ENCODE measurements at places on chromosomes 12 and 14. TPM values are rescaled to one million over a fixed set of nuclear protein-coding genes. Genes with fewer than 3 reads are reported as not detected.

- DNase-seq: no peak
- no peaks in the 10 kb centered on the region for H3K4me1 ChIP-seq
- no peak overlapping the region for H3K27ac ChIP-seq
- H3K27me3 ChIP-seq: no peaks in the 10 kb centered on the region
Observed at GRCh38 chr14:54686871-54687749, 120.2 kb downstream of the SAMD4A start.

DNA sequence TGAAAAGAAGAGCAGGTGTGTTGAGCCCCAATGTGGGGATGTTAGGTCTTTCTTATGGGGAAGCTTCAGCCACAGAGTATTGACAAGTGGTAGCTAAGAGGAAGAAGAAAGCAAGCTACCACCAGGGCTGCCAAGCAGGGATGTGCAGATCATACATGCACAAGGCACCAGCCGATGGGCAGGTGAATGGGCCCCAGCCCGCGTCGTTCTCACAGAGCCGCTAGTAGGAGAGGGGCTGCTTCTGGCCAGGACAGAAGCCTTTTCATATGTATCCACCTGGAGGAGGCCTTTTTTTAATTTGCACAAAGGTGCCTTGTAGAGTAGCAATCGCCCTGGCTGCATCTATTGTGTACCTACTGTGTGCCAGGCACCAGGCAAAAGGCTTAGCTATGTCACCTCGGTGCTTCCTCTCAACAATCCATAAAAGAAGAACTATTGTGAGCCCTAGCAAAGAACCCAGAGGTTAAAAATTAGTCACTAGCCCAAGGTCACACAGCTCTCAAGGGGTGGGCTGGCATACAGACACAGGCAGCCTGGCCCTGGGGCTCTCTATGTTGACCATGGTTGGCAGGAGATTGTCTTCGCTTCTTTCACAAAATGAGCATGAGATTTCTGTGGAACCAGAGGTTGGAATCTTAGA lies 8.2 kb downstream of the NUAK1 start:
- DNase-seq: no peak
- no peaks in the 10 kb centered on the region for H3K36me3 ChIP-seq
- peaks cover 86% of the 10 kb centered on the region for H3K4me1 ChIP-seq
- H3K27ac ChIP-seq: no peak overlapping the region
- H3K4me3 ChIP-seq: peak overlapping the region; percentile 38

DNA sequence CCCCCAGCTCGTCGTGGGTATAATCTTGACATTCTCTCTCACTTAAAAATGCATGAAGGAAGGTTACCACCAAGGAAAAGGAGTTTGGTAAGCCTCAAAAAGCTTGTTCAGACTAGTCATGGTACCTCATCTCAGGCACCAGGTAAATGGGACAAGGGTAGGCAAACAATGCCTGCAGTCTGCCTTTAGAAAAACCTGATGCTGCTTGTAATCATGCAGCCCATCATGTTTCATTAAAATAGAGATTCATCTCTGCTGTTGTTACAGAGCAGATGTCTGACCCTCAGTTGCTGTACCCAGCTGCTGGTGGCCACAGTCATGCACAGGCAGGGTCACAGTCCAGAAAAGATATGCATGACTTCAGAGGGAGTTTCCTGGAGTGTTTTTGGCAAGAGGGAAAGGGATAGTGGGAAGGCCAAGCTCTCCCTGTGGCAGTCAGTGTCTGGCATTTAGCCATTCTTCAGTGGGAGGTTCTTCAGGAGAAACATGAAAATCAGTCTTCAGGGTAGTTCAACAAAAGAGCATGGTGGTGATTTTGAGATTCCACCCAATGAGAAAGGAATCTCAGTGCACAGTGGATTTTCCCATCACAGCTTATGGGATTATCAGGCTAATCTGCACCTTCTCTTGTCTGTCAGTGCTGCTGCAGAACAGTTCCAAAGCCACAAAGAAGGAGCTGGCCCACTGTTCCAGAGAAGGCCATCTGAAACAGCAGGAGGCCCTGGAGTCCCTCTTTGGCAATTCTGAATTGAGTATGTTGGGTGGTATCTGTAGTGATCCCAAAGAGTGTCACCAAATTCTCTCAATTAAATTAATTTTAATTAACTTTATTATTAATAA lies 202.7 kb upstream of the FRMD6 start:
- peak overlapping the region; percentile 89 for H3K27ac ChIP-seq
- H3K36me3 ChIP-seq: no peaks in the 10 kb centered on the region
- DNase-seq: no peak
- H3K4me1 ChIP-seq: peaks cover 18% of the 10 kb centered on the region
- H3K4me3 ChIP-seq: no peak overlapping the region

DNA sequence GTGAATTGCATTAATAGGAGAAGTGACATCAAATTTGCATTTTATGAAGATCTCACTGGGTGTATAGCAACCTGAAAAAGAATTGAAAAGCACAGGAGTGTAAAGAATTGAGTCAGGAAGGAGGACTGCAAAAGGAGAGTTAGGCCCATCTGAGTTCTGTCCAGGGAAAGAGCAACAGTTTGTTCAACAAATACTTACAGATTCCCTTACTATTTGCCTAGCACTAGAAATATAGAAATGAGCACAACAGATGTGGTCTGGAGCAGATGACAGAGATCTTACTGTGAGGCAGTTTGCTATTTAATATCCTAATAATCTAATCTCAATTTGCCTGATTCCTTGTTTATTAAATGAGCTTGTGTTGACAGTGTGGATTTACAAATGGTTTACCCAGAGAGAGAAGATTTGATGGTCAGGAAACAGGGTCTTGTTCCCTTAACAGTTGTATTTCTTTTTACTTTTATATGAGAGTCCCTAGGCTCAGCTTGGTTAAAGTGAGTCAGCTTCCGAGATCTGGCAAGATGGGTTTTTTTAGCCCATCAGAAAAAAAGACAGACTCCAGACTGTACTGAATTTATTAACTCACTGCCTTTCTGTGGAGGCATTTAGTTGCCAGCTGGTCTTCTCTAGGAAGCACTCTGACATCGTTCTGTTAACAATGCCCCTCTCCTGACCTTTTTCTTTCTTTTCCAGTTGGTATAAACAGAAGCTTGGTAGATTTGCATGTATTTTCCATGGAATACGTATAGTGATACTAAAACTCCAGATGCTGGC lies 229.7 kb downstream of the TTC6 start:
- H3K36me3 ChIP-seq: no peaks in the 10 kb centered on the region
- peak overlapping the region; percentile 27 for H3K27ac ChIP-seq
- no peak overlapping the region for H3K4me3 ChIP-seq
- peaks cover 20% of the 10 kb centered on the region for H3K4me1 ChIP-seq

- no peaks in the 10 kb centered on the region for H3K27me3 ChIP-seq
- DNase-seq: no peak
- H3K27ac ChIP-seq: no peak overlapping the region
- no peaks in the 10 kb centered on the region for H3K36me3 ChIP-seq
- no peak overlapping the region for H3K4me3 ChIP-seq
Observed at GRCh38 chr12:73057428-73057827, 785.3 kb downstream of the TRHDE start.

Gene TMEM179
- 19.4 TPM for total RNA-seq

DNA sequence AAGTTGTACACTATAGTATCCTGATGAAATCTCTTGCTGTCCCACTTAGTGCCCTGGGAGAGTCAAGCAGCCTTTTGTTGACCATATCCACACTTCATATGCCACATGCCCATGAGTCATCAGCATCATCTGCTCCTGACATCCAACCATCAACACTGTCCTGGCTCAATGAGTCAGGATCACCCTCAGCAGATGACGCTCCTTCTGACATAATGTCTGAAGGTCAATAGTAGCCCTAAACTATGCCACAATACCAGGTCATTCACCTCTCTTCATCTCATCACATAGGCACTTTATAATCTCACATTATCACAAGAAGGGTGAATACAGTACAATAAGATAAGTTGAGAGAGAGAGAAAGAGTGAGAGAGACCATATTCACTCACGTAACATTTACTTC lies 369.0 kb upstream of the FAR2 start:
- no peaks in the 10 kb centered on the region for H3K36me3 ChIP-seq
- H3K27me3 ChIP-seq: no peaks in the 10 kb centered on the region
- DNase-seq: no peak
- H3K27ac ChIP-seq: no peak overlapping the region
- no peak overlapping the region for H3K4me3 ChIP-seq
- H3K4me1 ChIP-seq: peaks cover 35% of the 10 kb centered on the region

DNA sequence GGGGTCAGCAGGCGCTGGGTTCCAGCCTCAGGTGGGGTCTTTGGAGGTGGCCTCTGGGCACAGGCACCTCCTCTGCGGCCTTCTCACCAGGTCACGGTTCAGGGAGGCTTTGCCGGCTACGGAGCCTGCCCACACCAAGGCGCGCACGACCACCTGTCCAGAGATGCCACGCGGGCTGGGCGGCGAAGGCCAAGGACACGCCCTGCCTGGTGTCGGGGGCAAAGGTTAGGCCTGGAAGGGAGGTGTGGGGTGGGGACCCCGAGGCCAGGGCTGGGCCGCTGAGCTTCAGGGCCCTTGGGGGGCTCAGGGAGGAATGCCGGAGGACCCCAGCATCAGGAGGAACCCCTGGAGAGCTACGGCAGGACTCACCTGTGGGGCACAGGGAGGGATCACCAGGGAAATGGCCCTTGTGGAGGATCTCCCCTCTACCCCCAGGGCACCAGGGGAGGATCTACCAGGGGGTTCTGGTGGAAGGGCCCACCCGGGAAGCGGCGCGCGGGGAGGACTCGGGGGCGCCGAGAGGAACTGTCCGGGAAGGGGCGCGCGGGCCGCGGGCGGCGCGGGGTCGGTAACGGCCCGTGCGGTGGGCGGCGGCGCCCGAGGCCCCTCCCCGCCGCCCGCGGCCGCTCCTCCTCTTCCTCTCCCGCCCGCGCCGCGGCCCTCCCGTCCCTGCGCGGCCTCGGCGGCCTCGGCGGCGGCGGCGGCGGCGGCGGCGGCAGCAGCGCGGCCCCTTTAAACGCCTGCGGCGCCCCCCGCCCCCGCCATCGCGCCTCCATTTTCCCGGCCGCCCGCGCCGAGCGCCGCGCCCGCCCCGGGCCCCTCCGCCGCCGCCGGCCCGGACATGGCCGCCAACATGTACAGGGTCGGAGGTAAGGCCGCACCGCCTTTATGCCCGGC lies at the start of gene MTA1:
TSS of gene MTA1 (plus strand) at position 633 of the 897 bp plus-strand sequence. CDS start at position 842, 209 bp downstream.
- H3K27me3 ChIP-seq: no peaks in the 10 kb centered on the region
- H3K4me1 ChIP-seq: peaks cover 32% of the 10 kb centered on the region

GRCh38 chr14:62429683-62430082 lies 615.6 kb downstream of the KCNH5 start:
- H3K27me3 ChIP-seq: no peaks in the 10 kb centered on the region
- H3K27ac ChIP-seq: no peak overlapping the region
- H3K4me1 ChIP-seq: no peaks in the 10 kb centered on the region

- no peak overlapping the region for H3K27ac ChIP-seq
- peaks cover 7% of the 10 kb centered on the region for H3K36me3 ChIP-seq
- peaks cover 16% of the 10 kb centered on the region for H3K4me1 ChIP-seq
- no peaks in the 10 kb centered on the region for H3K27me3 ChIP-seq
- no peak for DNase-seq
- H3K4me3 ChIP-seq: no peak overlapping the region
Observed at GRCh38 chr12:26740991-26741390, 92.0 kb downstream of the ITPR2 start.

GRCh38 chr12:45660330-45660729 lies 69.2 kb upstream of the ARID2 start:
- no peak overlapping the region for H3K27ac ChIP-seq
- peaks cover 3% of the 10 kb centered on the region for H3K4me1 ChIP-seq

- DNase-seq: no peak
- no peaks in the 10 kb centered on the region for H3K36me3 ChIP-seq
- peaks cover 5% of the 10 kb centered on the region for H3K27me3 ChIP-seq
- H3K27ac ChIP-seq: no peak overlapping the region
- H3K4me3 ChIP-seq: no peak overlapping the region
Observed at GRCh38 chr14:100626614-100627013, 39.4 kb upstream of the BEGAIN start.

DNA sequence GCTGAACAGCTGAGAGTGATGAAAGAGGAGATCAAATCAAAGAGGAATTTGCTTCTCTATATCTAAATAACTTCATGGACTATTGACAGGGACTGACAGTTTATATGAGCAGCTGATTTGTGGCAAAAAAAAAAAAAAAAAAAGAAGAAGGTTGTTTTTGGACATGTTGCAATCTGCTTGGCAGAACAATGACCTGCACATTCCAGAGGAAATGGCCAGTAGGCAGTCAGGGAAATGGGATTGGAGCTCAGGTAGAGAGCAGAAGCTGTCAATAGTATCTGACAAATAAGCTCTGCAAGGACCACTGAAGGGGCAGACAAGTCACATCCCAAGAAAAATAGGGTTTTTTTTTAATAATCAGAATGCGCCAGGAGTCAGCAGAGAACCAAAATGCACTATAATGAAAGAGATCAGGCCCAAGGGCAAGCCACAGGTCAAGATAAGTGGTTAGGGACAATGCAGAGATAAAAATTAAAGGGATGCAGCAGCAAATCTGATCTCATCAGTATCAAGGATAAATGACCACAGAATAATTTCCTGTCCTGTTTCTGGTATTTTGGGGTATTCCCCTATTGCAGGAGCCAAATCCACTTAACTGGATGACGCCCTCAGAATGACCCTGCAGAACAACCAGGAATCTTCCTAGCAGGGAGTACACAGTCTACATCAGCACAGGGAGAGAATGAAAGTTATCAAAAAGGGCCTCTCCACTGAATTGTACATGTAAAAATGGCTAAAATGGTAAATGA lies 22.6 kb upstream of the DUSP16 start:
- DNase-seq: no peak
- no peak overlapping the region for H3K4me3 ChIP-seq
- no peaks in the 10 kb centered on the region for H3K4me1 ChIP-seq

Gene TAS2R43
- total RNA-seq: 0.47 TPM

DNA sequence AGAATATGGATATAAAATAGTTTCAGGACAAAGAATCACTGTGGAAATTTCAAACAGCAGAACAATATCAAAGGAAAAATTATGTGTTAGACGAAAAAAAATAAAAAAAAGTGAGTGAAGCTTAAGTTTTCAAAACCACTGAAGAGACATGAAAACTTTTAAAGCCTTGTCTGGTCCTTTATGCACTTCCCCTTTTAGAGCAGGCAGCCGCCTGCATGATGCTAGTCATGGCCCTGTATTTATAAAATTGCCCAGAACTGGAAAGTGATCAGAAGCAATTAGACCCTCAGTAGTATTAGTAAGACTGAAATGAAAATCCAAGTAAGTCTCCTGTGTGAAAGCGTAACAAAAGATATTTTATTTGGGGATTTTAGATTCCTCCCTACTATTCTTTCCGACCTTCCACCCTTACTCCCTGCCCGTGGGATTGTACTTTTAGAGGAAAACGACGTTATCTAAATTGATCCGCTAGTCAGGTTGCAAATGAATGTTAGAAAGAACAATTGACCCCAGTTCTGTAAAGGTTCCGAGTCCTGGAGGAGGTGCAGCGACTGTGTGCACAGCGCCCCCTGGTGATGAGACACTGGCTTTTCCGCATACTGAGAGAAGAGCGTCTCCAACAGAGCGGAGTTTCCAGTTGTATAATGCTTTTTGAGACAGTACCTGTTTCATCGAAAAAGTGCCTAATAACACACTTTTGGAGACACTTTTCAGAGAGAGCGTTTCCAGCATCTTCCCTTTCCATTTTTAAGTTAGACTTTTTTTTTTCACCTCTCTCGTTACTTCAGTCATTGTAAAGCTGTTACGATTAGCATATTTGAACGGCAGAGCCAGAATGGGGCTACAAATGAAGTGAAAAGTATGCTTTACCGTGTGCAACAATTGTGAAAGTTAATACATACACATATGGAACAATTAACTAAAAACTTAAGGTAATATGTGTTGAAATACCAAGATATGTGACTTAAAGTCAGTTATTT lies 12.4 kb downstream of the MGST1 start:
- no peak overlapping the region for H3K27ac ChIP-seq
- peaks cover 26% of the 10 kb centered on the region for H3K4me1 ChIP-seq
- no peak overlapping the region for H3K4me3 ChIP-seq
- peaks cover 55% of the 10 kb centered on the region for H3K36me3 ChIP-seq

Gene DBX2
- total RNA-seq: not detected

- no peak for DNase-seq
- no peak overlapping the region for H3K27ac ChIP-seq
- H3K4me1 ChIP-seq: peaks cover 14% of the 10 kb centered on the region
- no peaks in the 10 kb centered on the region for H3K36me3 ChIP-seq
- H3K27me3 ChIP-seq: peaks cover 13% of the 10 kb centered on the region
Observed at GRCh38 chr12:6211421-6211869, 11.2 kb downstream of the CD9 start.

Data from neural crest cell (in vitro differentiated cells).